ENCODE measurements at places on chromosomes 11 and 22.

- H3K4me1 ChIP-seq = peaks cover 30% of the 10 kb centered on the region
- H3K27ac ChIP-seq = peak overlapping the region; percentile 98
- peak overlapping the region; percentile 99 for H3K4me3 ChIP-seq
These were observed 2.3 kb downstream of the PCF11 start for GRCh38 chr11:83158965-83159901.

- no peaks in the 10 kb centered on the region for H3K4me1 ChIP-seq
- no peak overlapping the region for H3K4me3 ChIP-seq
- no peak overlapping the region for H3K27ac ChIP-seq
- H3K36me3 ChIP-seq = no peaks in the 10 kb centered on the region
- peak; percentile 29 for DNase-seq
These were observed 143.9 kb downstream of the INSC start for GRCh38 chr11:15258433-15259165.

GRCh38 chr11:67351275-67352005, 1.9 kb downstream of the POLD4 start:
- H3K4me3 ChIP-seq = no peak overlapping the region
- no peaks in the 10 kb centered on the region for H3K27me3 ChIP-seq
- H3K27ac ChIP-seq = peak overlapping the region; percentile 97
- peaks cover 47% of the 10 kb centered on the region for H3K4me1 ChIP-seq
- DNase-seq = peak; percentile 85

- no peaks in the 10 kb centered on the region for H3K36me3 ChIP-seq
- 0 out of 2 replicates have a peak, but pooled peaks cover 4% of the 10 kb centered on the region for H3K4me1 ChIP-seq
- H3K27ac ChIP-seq = no peak overlapping the region
- H3K4me3 ChIP-seq = no peak overlapping the region
These were observed 2.7 kb upstream of the ACY3 start for GRCh38 chr11:67652965-67653845.

DNA sequence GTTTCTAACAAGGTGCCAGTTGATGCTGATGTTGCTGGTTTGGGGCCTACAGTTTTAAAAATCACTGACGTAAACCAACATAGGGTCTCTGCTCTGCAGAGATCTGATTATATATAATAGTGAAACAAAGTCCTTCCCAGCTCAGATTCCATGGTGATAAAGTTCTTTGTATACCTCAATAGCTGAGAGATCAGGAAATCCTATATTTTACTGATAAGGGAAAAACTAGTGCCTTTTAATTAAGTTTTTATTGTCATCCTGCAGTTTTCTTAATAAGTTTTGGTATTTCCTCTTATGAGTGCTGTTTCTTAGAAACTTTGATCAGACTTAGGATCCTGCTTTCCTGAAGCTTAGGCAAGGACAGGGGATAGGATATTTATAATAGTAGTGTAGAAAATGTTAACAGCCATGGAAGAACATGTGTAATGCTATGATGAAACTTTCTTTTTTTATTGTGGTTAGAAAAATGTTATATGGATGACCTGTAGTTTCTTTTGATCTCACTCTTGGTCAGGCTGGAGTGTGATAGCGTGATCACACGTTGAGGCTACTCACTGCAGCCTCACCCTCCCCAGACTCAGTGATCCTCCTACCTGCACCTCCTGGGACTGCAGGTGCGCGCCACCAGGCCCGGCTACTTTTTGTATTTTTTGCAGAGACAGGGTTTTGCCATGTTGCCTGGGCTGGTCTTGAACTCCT, 14.1 kb downstream of the CAPRIN1 start:
- DNase-seq = peak; percentile 45
- H3K4me3 ChIP-seq = no peak overlapping the region
- H3K4me1 ChIP-seq = peaks cover 9% of the 10 kb centered on the region
- no peaks in the 10 kb centered on the region for H3K27me3 ChIP-seq
- H3K36me3 ChIP-seq = peaks cover 13% of the 10 kb centered on the region

DNA sequence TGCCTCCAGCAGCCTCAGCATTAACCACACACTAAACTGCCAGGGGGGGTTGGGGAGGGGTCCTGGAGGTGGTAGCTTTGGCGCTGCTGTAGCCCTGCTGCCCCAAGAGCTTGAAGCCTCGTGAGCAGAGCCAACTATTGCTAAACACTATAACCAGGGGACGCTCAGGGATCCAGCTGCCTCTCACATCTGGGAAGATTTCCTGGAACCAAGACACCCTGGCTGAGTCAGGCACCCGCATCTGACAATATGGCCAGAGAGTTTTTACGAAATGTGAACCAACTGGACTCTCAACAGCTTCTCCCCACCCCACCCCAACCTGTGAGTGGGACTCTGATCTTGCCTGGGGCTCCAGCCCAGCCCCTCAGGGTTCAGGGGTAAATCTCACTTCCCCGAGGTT, 14.3 kb downstream of the C1QTNF6 start:
- no peaks in the 10 kb centered on the region for H3K36me3 ChIP-seq
- H3K4me1 ChIP-seq = peaks cover 16% of the 10 kb centered on the region
- no peak overlapping the region for H3K27ac ChIP-seq
- H3K27me3 ChIP-seq = no peaks in the 10 kb centered on the region

- no peak overlapping the region for H3K27ac ChIP-seq
- H3K27me3 ChIP-seq = peaks cover 28% of the 10 kb centered on the region
- no peak overlapping the region for H3K4me3 ChIP-seq
These were observed 44.4 kb upstream of the MYEOV start for GRCh38 chr11:69249311-69250185.

DNA sequence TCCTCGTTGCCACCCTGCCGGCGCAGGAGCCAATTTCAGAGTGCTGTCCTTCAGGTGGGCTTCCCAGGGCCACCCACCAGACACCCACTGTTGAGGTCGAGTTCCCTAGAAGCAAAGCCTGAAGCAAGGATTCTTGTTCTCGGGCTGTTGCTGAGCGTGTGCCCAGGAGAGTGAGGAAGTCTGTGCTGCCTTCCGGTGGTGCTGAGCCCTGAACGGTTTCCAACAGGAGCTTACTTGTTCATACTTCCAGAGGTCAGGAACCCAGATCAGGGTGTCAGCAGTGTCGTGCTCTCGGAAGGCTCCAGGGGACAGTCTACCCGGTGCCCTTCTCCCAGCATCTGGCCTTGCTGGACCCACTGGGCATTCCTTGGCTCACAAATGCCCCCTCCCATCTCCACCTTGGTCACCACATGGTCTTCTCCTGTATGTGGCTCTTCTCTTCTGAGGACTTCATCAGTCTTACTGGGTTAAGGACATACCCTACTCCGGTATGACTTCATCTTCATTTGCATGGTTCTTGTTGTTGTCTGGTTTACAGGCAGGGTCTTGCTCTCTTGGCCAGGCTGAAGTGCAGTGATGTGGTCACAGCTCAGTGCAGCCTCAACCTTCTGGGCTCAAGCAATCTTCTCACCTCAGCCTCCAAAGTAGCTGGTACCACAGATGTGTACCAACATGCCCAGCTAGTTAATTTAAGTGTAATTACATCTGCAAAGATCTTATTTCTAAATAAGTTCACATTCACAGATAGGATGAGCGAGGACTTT, 11.2 kb downstream of the SLC25A1 start:
- no peak overlapping the region for H3K4me3 ChIP-seq
- H3K36me3 ChIP-seq = no peaks in the 10 kb centered on the region
- DNase-seq = no peak
- peaks cover 26% of the 10 kb centered on the region for H3K27me3 ChIP-seq

DNA sequence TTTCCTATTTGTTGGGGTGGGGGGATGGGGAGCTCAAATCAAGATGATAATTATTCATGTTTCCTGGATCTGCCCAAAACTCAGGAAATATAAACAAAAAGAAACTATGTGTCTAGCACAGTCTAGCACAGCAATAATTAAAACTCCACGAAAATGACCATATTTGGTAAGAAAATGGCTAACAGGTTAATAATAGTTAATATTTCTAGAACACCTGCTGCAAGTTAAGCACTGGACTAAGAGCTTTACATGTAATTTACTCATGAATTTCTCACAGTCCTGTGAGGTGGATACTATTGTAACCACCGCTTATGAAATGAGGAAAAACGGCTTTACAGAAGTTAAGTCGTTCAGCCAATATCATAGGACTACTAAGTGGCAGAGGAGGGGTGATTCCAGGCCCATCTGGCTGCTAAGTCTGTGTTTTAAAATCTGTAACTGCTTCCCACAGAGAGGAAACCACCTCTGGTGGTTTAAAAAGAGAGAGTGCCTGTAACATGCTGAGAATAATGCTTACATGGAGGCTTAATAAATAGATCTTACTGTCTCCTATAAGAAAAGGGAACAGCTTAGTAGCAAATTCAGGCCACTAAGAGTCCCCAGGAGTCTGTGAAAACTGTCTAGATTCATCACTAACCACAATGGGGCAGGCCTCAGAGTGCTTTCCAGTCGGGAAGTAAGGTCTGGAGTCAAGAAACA, 11.0 kb upstream of the AMOTL1 start:
- peaks cover 11% of the 10 kb centered on the region for H3K4me1 ChIP-seq
- no peaks in the 10 kb centered on the region for H3K36me3 ChIP-seq
- H3K4me3 ChIP-seq = no peak overlapping the region
- no peaks in the 10 kb centered on the region for H3K27me3 ChIP-seq
- no peak for DNase-seq
- H3K27ac ChIP-seq = no peak overlapping the region

DNA sequence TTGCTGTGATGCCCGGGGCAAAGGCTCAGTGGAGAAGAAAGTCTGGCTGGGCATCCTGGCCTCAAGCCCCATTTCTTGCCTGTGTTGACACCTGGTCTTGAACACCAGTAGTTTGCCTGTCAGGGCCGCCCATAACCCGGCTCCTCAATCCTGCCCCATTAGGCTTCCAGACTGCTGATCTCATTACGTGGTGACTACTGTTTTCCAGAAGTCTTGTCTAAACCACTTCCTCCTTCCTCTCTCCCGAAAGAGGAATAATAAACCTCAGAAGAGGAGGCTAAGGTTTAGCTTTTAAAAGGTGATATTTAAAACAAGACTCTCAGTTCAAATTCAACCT, 97.7 kb downstream of the CD44 start:
- H3K36me3 ChIP-seq = peaks cover 12% of the 10 kb centered on the region
- no peak overlapping the region for H3K4me3 ChIP-seq
- no peaks in the 10 kb centered on the region for H3K27me3 ChIP-seq
- peak overlapping the region; percentile 51 for H3K27ac ChIP-seq
- H3K4me1 ChIP-seq = peaks cover 19% of the 10 kb centered on the region

DNA sequence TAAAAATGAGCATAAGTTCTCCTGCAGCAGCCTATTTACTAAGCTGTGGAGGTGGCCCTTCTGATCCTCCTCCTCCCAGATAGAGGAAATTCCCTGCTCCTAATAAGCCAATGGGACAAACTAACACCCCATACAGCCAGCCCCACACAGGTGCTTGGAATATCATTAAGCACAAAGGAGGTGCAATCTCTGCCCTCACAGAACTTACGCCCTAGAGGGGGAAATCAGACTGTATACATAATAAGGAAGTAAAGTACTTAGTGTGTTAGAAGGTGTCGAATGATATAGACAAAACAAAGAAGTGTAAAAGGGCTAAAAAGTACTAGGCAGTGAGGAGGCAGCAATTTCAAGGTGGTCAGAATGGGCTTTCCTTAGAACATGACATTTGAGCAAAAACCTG, 5.8 kb downstream of the MS4A12 start:
- no peak overlapping the region for H3K27ac ChIP-seq
- H3K27me3 ChIP-seq = no peaks in the 10 kb centered on the region
- H3K4me3 ChIP-seq = no peak overlapping the region
- DNase-seq = no peak

DNA sequence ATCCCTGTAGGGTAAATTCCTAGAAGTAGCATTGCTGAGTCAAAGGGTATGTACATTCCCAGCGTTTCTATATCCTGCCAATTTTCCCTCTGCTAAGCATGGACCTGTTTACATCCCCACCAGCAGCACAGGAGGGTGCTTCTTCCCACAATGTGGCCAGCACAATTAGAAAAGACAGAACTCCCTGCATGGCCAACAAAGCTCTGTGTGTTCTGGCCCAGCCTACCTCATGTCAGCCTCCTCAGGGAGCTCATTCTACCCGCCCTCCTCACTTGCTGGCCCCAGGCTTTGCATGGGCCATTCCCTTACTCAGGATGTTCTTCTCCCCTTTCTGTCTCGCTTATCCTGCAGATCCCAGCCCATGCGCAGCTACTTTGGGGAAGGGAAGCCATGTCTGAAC, 186.1 kb downstream of the DSCAML1 start:
- no peak overlapping the region for H3K27ac ChIP-seq
- H3K4me1 ChIP-seq = no peaks in the 10 kb centered on the region
- H3K27me3 ChIP-seq = peaks cover 8% of the 10 kb centered on the region
- H3K4me3 ChIP-seq = no peak overlapping the region
- no peak for DNase-seq

DNA sequence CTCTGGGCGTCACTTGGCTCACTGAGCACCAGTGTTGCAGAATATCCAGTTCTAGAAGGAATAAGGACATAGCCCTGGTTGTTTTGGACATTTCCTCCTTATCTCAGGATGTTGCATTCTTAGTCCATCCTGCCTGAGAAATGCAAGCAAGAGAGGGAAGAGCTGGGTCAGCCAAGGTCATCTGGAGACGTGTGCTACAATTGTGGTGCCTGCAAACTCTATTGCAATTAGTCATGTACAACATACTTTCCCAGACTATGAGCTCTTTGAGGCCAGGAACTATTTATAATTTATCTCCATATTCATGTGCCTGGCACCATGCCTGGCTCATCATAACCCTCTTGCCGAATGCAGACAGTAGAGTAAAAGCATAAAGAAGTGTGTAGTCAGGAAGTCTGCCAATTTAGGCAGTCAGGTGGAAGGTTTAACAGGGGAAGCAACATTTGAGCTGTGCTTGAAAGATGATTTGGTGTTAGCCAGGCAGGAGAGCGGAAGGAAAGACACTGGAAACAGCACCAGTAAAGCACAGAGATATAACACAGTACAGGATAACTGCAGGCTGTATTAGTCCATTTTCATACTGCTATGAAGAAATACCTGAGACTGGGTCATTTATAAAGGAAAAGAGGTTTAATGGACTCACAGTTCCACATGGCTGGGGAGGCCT, 129.4 kb upstream of the PAX6 start:
- H3K36me3 ChIP-seq = no peaks in the 10 kb centered on the region
- peaks cover 33% of the 10 kb centered on the region for H3K27me3 ChIP-seq
- no peak overlapping the region for H3K27ac ChIP-seq
- peak; percentile 15 for DNase-seq
- H3K4me3 ChIP-seq = no peak overlapping the region

DNA sequence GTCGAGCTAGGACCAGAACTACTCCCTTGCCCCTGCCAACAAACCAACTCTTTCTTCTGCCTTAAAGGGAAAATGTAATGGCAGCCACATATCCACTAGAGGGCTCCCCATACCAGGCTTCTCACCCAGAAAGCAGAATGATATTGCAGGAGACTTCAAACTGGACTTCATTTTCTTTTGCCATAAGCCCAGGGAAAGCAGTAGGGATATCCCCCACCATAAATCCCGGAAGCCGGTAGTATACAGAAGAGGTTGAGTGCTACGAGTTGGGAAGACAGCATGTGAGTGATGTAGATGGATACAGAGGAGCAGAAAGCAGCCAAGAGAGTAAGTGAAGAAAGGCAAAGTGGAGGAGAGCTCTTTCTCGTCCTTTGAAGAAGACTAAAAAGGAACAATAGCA, 12.1 kb downstream of the PLAAT5 start:
- no peak overlapping the region for H3K27ac ChIP-seq
- H3K4me1 ChIP-seq = no peaks in the 10 kb centered on the region
- no peaks in the 10 kb centered on the region for H3K36me3 ChIP-seq
- peaks cover 9% of the 10 kb centered on the region for H3K27me3 ChIP-seq

- H3K4me3 ChIP-seq = no peak overlapping the region
- no peak overlapping the region for H3K27ac ChIP-seq
- no peaks in the 10 kb centered on the region for H3K4me1 ChIP-seq
- no peaks in the 10 kb centered on the region for H3K36me3 ChIP-seq
- no peaks in the 10 kb centered on the region for H3K27me3 ChIP-seq
These were observed 342.1 kb upstream of the SYN3 start for GRCh38 chr22:33400061-33400840.

- H3K4me3 ChIP-seq = no peak overlapping the region
- H3K36me3 ChIP-seq = no peaks in the 10 kb centered on the region
- no peaks in the 10 kb centered on the region for H3K27me3 ChIP-seq
- no peak overlapping the region for H3K27ac ChIP-seq
- H3K4me1 ChIP-seq = no peaks in the 10 kb centered on the region
- no peak for DNase-seq
These were observed 186.0 kb upstream of the ANO5 start for GRCh38 chr11:22006901-22007300.
